ENCODE measurements at places on chromosomes 6 and 20. TPM values are rescaled to one million over a fixed set of nuclear protein-coding genes. Genes with fewer than 3 reads are reported as not detected.
A peak's percentile ranks its signal among the peaks of the same experiment; 100 is the strongest.

- no peak for DNase-seq
Observed at GRCh38 chr6:160079686-160080043, 42.0 kb upstream of the SLC22A1 start.

DNA sequence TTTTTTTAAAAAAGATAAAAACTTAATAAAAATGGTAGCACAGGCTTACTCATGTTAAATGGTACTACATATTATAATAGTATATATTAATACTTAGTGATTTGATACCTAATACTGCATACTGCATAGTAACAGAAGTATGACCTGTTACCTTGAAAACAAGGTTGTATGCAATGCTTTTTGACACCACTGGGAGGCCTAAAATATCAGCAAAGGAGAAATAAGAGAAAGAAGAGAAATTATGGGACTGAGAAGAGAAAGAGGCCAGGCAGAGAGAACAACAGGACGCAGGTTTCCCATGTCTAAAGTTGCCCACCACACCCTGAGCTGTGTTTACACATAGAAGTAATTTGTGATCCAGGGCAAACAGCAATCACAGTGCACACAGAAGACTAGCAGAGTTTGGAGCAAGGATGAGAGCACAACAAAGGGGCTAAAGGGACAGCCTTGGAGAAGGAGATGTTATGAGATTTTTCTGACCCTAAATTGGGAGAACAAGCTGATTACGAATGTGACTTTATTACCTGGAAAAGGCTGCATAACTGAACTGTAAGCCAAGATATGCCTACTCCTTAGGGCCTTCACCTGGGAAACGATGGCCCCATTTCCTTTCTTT is 73.2 kb downstream of the ROS1 start:
- DNase-seq, result no peak

GRCh38 chr20:19952392-19952791 is 64.8 kb upstream of the NAA20 start:
- DNase-seq, result no peak

DNA sequence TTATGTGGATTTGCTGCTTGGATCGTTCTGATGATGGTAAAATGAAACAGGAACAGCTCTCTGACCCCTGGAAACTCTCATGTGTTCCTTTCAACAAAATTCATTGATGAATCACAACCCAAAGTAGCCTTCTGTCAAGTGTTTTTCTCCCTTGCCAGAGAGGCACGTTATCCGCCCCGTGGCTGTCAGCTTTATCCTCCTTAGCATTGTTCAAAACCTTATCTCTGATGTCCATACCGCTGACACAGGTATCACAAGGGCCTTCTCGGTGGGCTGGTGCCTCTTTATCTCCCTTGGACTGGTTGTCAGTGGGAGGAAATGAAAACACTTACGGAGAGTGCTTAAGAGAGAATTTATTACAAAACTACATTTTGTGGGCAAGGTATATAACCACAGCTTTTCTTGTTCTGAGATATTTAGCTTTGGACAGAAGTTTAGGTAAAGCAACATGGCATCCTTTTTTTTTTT is 84.9 kb downstream of the TIAM2 start:
- no peak for DNase-seq

DNA sequence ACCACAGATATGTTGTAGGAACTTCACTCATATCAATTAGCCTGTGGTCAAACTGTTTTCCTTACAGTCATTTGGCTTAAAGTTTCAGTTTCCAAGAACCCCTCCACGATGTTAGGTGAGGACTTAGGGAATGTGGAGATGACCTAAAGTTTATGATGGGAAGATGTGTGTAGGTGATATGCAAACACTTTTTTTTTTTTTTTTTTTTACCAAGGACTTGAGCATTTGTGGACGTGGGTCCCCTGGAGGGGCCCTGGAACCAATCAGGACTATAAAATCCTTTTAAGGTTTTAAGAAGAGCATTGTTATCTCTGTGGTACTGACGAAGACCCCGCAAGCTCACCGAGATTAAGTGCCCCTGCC is 478 bp upstream of the MTHFD1L start:
- DNase-seq, result no peak

DNA sequence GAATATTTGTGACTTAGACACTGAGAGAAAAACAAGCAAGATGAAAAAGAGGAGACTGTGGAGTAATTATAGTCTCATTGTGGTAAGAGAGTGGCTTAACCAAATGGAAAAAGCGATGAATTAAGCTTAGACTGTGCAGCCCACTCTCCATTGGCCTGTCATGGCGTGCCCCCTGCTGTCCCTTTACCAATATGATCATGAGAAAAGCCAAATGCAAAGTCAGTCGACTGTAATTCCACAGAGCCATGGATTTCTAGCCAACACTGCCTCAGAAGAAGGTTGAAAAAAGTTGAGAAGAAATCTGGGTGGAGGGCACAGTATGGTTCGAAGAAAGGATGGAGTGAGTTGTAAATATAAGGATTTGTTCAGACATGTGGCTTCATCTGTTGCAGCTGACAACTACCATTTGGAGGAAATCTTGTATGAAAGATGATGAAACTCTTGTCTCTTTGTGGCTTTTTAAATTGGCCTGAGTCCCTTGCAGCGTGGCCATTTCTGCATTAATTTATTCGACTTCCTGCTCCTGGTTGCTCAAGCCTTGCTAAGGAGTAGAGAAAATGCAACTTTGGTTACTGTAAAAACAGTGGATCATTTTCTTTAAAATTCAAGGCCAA is 251.4 kb downstream of the DOK5 start:
- DNase-seq, result no peak

GRCh38 chr20:32089637-32090362 is 19.7 kb upstream of the TM9SF4 start:
- no peak for DNase-seq

DNA sequence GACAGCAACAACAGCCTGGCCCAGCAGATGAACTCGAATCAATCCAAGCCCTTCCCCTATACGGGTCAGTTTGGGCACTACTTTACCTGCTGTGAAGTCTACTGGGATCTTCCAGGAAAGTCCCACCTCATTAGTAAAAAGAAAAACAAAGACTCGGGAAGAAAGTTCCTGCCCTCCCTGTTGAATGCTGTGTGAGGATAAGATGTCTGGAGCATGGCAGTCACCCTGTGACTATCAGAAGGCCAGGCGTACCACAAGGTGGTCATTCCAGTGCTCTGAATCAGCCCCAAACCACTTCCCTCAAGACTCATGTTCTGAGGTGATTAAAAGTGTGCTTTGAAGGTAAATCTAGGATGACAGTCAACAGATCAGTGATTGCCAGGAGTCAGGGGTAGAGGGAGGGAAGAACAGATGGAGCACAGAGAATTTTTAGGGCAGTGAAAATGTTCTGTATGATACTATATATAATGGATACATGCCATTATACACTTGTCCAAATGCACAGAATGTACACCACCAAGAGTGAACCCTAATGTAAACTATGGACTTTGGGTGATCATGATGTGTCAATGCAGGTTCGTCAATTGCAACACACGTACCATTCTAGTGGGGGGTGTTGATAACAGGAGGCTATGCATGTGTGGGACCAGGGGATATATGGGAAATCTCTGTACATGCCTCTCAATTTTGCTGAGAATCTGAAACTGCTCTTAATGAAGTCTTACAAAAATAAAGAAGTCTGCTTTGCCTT is 14.7 kb downstream of the FKBP1A start:
- DNase-seq, result no peak

DNA sequence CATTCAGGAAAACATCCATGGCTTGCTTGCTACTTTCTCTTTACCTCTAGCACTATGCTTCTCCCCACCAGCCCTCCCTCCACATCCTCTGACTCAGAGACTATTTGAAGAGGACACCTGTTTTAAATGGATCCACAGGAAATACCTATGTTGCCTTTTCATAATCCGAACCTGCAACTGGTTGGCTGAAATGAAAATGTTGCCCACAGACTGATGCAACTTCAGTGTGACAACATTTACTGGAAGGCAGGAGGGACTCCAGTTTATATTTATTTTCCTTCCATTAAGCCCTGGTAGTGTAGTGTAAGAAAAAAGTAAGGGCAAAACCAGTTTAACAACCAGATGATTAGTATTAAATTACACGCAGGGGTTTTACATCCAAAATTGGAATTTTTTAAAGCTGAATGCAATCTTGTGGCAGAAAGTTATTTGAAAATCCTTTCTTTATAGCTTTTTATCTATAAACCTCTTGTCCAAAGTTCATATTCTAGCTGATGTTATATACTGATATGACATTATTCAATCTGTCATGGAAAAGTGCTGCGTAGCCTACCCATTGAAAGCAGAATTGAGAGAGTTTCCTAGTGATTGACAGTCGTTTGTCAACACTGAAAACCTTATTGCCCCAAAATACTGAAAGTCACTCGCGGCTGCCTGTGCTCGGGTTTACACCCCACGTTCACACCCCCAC is 881 bp upstream of the AIG1 start:
- no peak for DNase-seq

GRCh38 chr6:12007887-12008286 is 4.2 kb upstream of the HIVEP1 start:
- no peak for DNase-seq

- no peak for DNase-seq
Observed at GRCh38 chr20:24407151-24407550, 62.3 kb upstream of the SYNDIG1 start.

DNA sequence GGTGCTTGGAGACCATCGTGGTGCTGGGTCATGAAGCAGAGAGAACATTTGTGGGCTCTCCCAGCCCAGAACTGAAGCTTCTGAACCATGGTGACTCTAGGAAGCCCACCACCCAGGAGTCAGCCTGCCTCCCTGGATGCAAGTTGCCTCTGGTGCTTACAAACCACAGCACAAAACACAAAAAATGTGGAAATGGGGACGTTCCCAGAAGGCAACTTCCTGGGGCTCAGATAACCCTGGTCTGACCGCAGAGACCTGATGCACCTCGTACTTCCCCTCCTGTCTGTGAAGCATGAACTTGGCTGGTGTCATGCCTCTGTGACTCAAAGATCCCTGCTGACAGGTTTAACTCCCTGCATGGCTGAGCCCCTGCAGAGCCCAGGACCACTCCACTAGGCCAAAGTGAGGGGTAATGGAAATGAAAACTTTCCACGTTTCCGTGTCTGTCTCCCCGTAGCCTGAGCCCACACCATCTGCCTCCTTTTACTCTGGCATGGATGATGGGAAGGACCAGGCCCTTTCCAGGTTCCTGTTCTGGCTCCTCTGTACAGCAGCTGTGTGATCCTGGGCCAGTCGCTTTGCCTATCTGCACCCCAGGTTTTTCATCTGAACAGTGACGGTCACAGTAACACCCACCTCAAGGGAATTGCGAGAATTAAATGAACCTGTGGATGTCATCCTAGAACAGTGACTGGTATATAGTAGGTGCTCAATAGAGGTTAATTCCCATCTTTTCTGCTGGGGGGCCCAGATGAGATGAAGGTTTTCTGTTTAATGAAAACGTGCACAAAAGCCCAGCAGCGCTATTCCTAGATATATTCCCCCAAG is 57.7 kb downstream of the PPP1R16B start:
- no peak for DNase-seq

- no peak for DNase-seq
Observed at GRCh38 chr6:81704700-81705099, 47.8 kb downstream of the TENT5A start.

DNA sequence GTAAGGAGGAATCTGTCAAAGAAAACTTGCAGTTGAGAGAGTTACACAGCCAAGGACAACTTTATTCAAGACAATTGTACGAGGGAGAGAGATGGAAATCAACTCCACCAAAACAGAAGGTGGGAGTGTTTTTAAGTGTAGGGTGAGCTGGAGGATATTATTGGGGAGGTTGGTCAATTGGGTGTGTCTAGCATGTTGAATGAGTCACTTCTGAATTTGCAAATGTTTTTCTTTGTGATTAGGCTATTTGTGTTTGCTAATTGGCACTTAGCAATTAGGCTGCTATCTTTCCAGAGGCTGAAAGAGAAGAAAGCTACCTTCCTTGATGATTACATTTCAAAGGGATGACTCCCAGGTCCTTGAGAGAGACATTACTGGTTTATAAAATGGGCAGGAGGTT is 441.1 kb downstream of the MEI4 start:
- no peak for DNase-seq

- DNase-seq, result no peak
Observed at GRCh38 chr20:8798505-8798904, 270.4 kb upstream of the PLCB4 start.

DNA sequence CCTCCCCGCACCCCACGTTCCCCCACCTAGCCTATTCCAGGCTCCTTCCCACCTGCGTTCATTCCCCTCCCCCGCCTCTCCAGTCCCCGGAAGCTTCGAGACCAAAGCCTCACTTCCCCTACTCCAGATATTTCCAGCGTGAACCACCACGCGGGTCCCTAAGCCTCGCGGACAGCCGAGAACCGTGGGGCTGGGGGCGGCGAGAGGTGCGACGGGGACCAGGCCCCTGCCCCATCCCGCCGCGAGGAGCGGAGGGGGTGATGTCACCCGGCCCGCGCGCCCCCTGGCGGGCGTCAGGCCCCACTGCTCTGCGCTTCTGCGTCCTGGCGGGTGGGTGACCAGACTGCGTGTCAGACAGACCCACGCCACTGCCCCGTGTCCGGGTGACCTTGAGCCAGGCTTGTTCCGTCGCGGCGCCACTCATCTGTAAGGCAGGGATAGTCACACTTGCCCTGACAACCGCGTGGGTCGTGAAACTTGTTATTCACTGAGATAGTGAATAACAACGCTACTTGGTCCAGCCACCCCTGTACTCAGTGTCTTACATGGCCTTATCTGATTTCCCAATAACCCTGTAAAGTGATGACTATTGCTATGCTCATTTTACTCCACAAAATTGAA is 9.0 kb upstream of the HSP90AB1 start:
- peak; percentile 78 for DNase-seq

- no peak for DNase-seq
Observed at GRCh38 chr20:47659904-47660601, 125.2 kb downstream of the SULF2 start.

- no peak for DNase-seq
Observed at GRCh38 chr6:76593668-76594067, 521.2 kb upstream of the IMPG1 start.

GRCh38 chr6:34396518-34396917 is 4.0 kb upstream of the NUDT3 start:
- DNase-seq, result no peak

GRCh38 chr6:118708744-118709143 is 57.4 kb upstream of the CEP85L start:
- no peak for DNase-seq

- DNase-seq, result no peak
Observed at GRCh38 chr6:128204616-128205015, 303.8 kb upstream of the THEMIS start.

- DNase-seq, result no peak
Observed at GRCh38 chr6:111747396-111747795, 125.9 kb downstream of the FYN start.

GRCh38 chr20:51641866-51642265 is 99.3 kb upstream of the NFATC2 start:
- DNase-seq, result no peak

- no peak for DNase-seq
Observed at GRCh38 chr20:215796-216195, 11.3 kb upstream of the DEFB129 start.

Gene BPI
- under 0.01 TPM for total RNA-seq

Gene B3GAT2
- total RNA-seq, result 18.8 TPM

Gene SRMS
- not detected for total RNA-seq

Gene PROKR2
- total RNA-seq, result 8.6 TPM

Gene MMP24
- total RNA-seq, result 102 TPM

Gene B4GALT5
- 62.0 TPM for total RNA-seq

Gene GABRR1
- total RNA-seq, result not detected

Gene TMEM217
- 1.2 TPM for total RNA-seq

Gene STK4
- 37.5 TPM for total RNA-seq

Gene EYS
- 2.0 TPM for total RNA-seq

Gene MRAP2
- 7.7 TPM for total RNA-seq
